Nucleus accumbens (tissue), 56 donors: ENCODE measurements at places on chromosomes 4 and X.

DNA sequence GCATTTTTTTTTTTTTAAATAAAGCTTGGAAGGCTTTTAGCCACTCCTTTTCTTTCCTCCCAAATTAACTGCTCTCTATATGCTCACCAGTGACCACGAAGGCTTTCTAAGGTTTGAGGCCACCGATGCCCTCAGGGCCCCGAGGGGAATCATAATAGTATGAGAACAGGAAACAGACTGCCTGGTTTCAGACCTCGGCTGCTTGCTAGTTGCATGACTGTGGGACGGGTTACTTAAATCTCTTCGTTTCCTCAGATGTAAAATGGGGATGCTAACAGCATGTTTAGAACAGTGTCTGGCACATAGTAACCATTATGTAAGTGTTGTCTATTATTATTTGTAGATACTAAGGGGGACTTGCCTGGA lies 3.6 kb downstream of the LINC00632 start:
- no peak for DNase-seq

DNA sequence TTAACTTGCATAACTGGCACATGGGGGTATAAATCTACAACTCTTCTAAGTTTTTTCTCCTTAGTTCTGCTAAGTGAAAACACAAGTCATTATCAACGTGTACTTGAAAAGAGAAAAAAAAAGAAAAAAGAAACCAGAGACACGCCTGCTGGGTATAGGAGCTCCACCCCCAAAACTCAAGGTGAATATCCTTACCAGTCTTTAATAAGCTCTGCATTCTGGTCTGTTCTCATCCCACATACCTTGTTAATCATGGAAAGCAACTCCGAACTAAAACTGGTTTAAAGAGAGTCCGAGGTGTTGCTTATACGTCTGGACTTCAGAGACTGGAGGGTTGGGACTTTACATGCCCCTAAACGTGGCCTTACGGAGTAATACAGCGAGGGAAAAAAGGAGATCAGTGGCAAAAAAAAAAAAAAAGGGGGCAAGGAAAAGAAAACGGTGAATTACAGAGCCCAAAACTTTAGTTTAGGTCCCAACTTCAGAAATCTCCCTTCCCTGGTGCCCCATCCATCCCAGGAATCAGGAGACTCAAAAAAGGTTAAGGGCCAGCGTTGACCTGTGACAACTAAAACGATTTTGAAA lies 1.0 kb downstream of the PGRMC2 start:
- no peak for DNase-seq

DNA sequence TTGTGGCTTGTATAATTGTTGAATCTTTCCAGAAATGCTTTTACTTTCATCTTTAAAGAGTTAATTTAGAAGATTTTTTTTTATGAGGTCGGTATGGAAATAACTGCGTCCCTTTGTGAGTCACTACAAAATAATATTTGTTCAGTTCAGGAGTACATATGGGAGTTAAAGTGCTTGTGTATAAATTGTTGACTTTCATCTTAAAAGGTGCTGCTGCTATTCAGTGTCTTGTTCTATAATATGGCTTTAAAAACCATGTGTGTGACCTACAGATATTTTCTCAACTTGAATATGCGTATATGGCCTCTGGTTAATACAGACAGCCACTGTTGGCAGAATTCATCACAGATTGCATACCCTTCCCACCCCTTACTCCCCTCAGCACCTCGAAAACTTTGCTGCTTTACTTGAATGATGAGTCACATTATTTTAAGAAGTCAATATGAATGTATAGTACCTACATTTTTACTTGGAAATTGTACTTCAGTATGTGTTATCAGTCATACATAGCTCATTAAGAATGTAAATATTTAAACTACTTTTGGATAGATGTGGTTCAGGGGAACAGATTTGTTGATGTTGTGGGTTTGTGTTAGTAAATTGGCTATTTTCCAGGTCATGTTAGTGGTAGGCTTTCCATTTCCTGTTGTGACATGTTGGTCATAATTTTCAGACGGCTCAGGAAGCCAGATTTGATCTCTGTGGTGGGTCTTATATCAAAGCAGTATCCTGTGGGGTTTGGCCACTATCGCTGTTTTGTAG lies 1.5 kb downstream of the CLCN3 start:
- DNase-seq = no peak

DNA sequence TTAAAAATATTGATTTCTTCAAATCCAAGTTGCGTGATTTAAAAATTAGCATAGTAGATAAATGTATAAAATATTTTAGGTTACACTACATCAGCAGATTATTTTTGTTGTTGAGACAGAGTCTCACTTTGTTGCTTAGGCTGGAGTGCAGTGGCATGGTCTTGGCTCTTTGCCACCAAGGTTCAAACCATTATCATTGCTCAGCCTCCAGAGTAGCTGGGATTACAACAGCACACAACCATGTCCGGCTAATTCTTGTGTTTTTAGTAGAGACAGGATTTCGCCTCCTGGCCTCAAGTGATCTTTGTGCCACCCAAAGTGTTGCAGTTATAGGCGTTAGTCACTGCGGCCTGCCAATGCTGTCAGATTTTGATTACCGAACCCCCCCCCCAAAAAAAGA lies 1390.5 kb upstream of the TENM3 start:
- DNase-seq = no peak

DNA sequence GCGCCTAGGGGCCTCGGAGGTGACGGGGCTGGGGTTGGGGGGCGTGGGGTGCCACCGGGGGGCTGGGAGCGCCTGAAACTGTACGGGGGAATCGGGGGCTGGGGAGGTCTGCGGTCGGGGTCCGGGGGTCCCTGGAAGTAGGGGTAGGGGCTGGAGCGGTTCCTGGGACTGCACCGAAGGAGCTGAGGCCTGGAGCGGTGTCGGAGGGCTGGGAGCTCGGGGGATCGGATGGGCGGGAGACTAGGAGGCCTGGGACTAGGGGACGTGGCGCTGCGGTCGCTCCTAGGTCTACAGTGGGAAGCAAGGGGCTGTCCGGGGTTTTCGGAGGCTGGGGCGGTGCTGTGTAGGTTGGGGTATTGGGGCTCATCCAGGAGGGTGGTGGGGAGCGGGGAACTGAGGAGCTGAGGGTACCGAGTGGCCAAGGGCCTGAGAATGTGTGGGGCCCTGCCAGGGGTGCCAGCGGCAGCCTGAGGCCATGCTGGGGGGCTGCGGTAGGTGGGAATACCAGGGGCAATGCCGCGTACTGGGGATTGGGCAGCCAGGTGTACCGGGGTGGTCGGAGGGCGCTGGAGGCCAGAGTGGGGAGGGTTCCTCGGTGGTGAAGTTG lies 562 bp downstream of the AKAP17A start:
- DNase-seq = no peak

DNA sequence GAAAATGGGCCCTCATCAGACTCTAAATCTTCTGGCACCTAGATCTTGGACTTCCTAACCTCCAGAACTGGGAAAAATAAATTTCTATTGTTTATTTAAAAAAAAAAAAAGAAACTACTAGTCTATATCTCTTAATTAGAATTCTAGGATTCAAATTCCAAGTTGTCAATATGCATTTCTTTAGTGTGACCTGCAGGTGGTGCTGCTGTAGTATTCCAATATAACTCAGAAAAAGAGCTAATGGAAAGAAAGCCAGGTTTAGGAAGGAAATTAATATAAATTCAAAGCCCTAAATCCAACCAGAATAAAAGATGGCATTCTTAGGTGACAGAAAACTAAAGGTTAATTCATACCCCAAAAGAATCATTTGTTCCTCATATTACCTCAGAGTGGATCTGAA lies 80.0 kb upstream of the NALF2 start:
- DNase-seq = no peak

DNA sequence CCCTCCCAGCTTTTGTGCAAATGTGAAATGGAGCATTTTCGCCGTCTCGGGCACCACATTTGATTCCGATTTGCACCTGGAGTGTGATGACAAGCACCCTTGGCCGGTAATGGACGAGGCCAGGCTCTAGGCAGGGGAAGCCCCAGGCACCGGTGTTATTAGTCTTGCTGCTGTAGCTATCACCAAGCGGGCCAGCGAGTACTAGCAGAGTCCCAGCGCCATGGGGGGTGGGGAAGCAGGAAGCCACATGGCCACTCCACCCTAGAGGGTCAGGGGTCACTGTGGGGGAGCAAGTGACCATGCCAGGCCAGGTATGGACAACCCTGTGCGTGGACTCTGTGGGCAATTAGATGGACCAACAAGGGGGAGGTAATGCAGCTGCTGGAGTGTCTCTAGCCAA lies 88.8 kb downstream of the CPZ start:
- DNase-seq = no peak

- peak; percentile 74 for DNase-seq
Measured at GRCh38 chr4:176001151-176002006, 64.3 kb upstream of the WDR17 start.

DNA sequence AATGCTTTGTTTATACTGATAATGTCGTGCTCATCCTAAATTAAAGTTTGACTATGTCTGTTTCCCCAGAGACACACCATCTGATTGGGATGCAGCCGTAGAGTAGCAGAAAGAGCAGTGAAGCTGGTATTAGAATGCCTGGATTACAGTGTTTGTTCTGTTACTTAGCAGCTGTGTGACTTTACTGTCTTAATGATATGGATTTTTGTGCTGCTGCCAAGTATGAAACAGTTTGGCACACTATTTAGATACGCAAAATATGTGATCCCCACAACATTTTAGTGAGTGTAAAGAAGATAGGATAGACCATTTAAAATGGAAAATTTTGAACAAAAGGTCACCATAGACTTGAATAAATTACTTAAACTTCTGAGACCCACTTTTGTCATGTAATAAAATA lies 1.2 kb upstream of the CHIC1 start:
- no peak for DNase-seq

DNA sequence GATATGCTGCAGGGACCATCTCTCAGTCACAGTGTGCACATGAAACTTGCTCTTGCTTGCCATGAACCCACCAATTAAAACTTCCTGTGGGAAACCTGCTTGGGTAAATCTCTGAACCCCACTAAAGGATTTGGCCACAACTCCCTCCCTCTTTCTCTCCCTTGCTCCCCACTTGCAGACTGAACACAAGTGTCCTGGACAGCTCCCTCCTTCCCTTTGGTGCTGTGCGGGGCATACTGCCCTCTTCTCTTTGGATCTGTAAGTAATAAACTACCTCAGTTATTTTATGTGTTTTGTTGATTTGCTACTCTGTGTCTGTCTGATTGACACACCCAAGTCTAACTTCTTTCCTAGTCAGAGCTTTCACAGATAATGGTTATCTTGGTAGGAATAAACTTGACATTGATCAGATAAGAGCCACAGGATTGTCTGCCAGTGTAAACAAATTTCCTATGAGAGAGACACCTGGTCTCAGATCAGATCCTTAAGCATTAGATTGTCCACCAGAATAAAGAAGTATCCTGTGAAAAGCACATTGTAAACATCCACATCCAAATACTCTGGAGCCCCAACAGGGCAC lies 41.8 kb downstream of the SULT1E1 start:
- DNase-seq = no peak

GRCh38 chr4:139826426-139826825 lies 160.8 kb downstream of the MGST2 start:
- no peak for DNase-seq

- DNase-seq = no peak
Measured at GRCh38 chr4:69785211-69785831, 24.9 kb upstream of the SULT1B1 start.

GRCh38 chrX:9327747-9328145 lies 137.1 kb upstream of the TBL1X start:
- no peak for DNase-seq

- DNase-seq = no peak
Measured at GRCh38 chr4:141922236-141922635, 285.9 kb downstream of the IL15 start.

DNA sequence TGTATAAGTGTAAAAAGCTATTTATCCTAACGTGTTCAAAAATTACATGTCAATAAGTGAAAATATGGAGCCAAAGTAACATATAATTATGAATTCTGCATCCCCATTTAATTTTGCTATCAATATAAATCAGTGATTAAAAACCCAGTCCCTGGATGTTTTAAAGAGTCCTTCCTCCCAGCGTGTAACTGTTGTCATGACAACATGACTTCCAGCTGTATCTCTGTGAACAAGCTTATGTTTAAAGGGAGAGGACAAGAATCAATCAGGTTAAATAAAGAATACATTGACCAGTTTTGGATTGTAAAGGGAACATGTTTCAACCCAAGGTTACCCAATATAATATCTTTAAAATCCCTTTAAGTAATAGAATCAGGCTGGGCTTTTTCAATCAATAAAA lies 219.7 kb downstream of the NSUN7 start:
- no peak for DNase-seq

DNA sequence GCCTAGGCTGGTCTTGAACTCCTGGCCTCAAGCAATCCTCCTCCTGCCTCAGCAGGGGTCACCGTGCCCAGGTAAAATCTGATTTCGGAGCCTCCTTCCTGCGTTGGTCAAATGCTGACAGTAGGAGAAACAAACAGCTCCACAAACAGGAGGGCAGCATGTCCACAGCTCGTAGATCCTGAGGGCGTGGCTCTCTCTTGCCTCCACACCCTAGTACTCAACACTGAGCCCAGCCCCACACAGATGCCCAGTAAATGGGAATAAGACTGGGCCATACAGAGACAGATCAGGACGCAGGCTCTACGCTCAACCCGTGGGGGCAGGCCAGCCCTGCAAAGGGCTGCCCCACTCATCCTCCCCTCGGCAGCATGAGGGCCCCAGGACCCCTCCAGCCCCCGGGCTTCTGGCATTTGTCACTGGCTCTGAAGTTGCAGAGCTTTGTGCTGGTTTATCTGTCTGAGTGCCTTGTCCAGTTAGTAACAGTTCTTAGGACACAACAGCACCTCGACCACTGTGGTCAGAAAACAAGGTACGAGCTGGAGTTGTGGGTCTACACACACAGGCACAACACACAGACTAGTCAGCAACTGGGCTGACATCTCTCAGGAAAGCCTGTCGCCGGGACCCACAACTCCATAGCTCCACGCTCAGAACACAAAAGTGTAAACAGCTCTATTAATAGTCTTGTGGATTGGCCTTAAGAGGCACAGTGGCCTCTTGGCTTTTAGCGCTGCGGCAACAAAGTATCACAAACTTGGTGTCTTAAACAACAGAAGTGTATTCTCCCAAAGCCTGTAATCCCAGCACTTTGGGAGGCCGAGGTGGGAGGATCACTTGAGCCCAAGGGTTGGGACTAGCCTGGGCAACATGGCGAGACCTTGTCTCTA lies 5.2 kb downstream of the TNIP2 start:
- no peak for DNase-seq

DNA sequence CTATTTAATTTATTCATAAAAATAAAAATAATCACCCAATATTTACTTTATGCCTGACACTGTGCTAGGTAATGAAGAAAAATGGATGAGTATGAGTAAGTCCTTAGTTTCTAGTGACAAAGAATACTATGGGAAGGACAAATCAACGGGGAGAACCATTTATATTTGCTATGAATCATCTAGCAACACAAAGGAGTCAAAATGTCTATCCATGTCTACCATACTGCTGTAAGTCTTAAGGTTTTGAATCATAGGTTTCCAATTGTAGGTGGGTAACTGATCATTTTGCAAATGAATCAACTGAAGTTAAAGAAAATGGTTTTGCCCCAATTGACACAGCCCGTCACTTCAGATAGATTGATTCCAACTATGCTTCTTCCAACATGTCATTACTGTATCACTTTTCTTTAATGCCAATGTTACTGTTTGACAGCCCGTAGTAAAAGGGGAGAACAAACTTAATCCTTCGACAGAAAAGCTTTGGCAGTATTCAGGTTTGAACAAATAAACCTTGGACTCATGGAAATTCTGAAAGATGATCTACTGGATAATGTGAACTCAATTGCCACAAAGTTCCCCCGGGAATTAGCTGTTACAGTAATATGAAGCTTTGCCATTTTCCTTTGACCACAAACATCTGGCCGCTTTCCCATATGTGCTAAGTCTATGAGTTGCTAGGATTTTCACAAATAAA lies 3.2 kb downstream of the TDO2 start:
- no peak for DNase-seq

- no peak for DNase-seq
Measured at GRCh38 chrX:136731798-136732197, 48.9 kb downstream of the ARHGEF6 start.
